NCI-H2081 treated with DMSO at 0.1 percent for 48 hours (cell line): ENCODE measurements at places on chromosomes 11 and 22.

DNA sequence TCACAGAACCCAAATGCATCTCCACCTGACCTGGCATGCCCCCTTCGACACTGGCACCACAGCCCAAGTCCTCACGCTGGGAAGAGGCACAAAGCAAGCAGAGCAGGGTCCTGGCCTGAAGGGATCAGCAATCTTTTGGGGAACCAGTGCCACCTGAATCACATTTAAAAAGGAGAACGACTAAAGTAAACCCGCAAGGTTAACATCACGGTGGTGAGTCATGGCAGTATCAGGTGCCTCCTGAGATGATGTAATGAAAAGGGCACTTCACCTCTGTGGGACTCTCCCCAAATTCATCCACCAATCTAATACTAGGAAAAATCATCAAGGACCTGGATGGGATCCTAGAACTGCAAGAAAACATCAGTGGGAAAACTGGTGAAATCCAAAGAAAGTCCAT lies 44.9 kb downstream of the PACSIN2 start:
- DNase-seq = no peak

- DNase-seq = no peak
Observed at GRCh38 chr11:107263844-107264563, 193.6 kb downstream of the CWF19L2 start.

- DNase-seq = no peak
Observed at GRCh38 chr22:38775656-38776055, 18.3 kb downstream of the DNAL4 start.

- DNase-seq = no peak
Observed at GRCh38 chr11:114061048-114061680, 1.7 kb downstream of the ZBTB16 start.

DNA sequence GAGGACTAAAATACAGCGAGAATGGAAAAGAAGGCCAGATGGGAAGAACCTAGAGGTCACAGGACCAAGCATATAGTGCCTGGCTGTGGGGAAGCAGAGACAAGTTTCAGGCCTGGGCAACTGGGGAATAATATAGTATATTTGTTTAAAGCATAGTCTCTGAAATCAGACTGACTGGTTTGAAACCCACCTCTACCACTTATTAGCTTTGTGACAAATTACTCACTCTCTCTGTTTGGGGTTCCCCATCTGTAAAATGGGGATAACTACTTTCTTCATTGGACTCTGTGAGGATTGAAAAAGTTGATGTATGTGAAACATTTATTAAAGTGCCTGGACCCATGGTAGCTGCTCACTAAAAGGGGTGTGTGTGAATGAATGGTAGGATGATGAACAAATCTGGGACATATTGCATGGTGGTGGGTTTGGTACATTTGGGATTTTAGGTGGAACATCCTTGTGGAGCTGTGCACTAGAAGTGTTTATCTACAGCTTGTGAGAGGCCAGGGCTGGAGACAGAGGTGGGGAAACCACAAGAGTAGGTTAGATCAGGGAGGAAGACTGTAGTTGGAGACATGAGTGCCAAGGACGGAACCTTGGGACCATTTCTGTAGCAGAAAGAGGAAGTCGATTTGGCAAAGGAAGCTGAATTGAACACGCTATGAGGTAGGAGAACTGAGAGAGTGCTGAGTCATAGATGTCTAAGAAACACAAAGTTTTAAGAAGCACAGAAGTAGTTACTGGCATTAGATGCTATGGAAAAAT lies 52.6 kb downstream of the SWAP70 start:
- DNase-seq = no peak

DNA sequence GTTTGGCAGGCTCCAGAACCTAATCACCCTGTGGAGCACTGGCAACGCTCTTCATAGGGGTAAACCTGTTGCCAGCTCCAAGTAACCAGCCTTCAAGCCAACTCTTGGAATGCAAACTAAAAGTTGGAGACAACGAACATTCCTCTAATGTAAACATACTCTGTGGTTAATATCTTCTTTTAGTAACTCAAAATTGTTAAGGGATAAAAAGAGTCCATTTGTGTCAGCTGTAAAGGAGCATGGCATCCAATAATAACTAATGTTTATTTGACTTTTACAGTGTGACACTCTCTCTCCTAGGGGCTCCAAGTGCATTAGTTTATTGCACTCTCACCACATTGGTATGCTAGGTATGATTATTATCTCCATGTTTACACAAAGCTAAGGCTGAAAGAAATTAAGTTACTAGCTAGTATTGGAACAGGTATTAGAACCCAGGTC lies 31.0 kb upstream of the AMOTL1 start:
- DNase-seq = no peak

GRCh38 chr11:31233425-31233824 lies 136.1 kb downstream of the DCDC1 start:
- DNase-seq = no peak

- no peak for DNase-seq
Observed at GRCh38 chr11:94593030-94593429, 25.9 kb downstream of the PIWIL4 start.

DNA sequence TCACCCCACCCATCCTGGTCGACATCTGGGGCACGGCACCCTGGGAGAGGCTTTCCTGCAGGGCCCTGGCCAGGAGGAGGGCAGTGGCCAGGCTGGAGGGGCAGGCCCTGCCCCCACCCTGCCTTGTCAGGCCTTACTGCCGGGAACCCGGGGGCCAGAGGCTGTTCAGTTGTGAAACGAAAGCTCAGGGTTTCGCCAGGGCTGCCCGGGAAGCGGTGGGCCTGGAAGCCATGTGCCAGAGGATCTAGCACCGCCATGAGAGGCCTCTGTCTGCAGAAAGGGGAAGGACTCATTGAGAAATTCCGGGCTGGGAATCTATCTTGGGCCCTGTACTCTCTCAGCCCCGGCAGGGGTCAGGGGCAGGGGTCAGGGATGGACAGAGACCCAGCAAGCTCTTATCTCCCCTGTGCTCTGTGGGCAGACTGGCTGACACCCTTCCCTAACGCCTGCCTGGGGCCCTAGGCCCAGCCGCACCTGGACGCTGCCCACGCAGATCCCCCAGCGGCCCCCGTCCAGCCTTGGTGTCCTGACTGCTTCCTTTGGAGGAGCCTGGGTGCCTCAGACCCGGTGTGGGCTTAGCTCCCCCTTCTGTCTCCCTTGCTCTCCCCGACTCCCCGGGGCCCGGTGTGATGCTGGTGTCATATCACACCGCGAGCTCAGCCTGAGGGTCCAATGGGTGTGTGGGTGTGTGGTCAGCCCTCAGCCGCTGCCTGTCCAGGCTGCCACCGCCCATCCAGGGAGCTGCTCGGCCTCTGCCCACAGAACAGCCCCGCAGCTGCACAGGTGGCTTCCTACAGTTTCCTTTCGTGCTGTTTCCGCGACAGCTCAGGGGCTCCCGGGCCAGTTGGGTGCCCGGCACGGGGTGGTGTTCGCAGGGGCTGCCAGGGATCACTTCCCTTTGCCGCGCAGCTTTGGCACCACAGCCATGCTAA lies 6.5 kb downstream of the PIM3 start:
- no peak for DNase-seq

DNA sequence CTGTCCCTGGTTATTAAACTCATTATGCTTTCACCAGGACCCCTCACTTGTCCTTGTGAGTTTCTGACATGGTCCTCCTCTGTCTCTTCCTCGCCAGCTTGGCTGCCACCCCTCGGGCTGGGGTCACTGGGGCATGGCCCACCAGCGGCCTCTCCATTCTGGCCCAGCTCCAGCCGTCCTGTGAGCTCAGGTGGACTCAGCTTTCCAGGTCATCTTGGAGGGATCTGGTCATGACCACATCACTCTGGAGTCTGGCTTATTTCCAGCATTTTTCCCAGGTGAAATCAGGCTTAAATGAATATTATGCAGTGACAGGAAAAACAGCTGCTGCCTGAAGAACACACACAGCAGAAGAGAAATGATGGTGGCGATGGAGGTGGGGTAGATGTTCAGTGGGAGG lies 224.5 kb downstream of the ADAMTS15 start:
- DNase-seq = no peak

DNA sequence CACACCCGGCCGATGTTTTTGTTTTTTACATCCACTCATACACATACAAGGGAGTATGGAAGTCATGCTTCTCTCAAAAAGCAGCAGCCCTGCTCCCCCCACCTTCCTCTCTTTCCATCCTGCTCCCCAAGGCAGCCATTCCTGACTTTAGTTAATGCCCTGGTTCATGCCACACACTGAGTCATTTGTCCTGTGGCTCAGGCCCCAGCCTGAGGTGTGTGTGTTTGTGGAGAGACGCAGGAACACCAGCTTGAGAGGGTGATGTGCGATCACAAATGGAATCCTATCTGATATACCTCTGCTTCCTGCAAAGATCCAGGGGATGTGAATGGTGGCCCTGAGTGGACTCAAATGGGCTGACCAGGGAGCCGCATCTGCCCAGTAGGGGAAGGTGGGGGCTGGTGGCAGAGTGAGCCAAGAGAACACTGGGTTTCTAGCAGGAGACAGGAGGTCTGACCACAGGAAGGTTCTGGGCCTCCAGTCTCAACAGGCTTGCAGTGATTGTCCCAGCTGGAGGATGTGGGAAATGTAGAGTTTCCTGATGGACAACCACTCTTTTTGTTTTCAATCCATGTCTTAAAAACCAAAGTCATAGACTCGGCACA lies 86.7 kb downstream of the OSBP2 start:
- DNase-seq = no peak

- DNase-seq = no peak
Observed at GRCh38 chr22:41302811-41303210, 1.5 kb downstream of the ZC3H7B start.

DNA sequence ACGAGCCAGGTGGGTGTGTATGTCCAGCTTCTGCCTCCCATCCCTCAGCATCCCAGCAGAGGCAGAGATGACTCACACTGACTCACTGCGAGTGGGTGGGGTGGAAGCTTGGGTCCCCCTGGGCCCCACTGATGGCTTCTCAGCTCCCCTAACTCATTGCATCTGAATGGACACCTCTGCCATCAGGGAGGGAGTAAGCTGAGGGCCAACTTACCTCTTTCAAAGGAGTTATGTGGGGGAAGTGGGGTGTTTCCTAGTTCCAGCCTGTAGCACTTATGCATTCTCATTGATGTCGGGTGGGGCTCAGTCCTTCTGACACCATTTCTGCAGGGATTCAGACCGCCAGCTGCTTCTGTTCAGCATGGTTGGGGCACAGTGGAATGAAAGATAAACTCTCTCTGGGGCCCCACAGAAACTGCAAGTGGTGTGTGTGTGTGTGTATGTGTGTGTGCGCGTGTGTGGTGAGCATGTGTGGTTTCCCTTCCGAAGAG lies 1425.8 kb downstream of the TBC1D22A start:
- no peak for DNase-seq

DNA sequence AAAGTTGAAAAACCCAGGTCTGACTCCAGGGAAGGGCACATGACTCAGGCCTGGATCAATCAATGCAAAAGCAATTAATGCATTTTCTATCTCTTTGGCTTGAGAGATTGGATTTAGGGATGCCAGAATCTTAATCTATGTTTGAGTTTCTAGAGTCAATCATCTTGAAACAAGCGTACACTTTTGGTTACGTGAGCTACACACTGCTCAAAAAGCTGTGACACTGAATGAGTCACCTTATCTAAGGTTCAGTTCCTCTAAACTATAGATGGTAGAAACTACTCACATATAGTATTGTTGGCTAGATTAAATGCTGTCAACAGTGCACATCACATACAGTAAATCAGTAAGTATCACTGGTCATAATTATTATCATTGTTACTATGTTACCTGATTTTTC lies 24.2 kb downstream of the MRE11 start:
- DNase-seq = no peak

DNA sequence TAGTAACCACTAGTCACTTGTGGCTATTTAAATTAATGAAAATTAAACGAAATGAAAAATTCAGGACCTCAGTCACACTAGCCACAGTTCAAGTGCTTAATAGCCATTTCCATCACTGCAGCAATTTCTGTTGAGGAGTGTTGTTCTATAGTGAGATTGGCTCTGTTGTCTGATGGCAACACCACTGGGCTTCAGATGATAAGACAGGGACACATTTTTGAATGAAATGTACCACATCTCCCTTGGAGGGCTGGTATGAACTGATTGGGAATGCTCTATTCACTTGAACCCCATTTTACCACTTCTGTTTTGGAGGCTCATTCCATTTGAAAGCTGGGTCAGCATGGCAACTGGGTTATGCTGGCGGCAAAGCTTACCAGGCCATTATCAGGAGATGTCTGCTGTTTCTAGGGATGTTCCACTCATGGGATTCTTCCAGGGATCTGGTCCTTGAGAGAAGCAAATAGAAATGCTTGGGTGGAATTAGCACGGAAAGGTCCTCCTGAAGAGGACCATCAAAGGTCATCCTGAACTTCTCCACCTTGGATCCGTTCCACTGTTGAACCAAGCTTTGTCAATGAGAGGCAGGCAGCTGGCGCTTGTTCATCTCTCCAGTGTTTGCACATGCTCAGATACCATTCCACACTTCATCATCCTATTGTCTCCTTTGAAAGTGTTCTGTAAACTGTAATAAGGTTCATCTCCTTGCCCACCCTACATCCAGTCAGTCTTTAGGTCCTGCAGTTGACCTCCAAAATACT lies 7.6 kb downstream of the AMOTL1 start:
- no peak for DNase-seq

GRCh38 chr22:29992341-29993275 lies 87.7 kb upstream of the HORMAD2 start:
- no peak for DNase-seq

GRCh38 chr11:47248304-47248663 lies 330 bp downstream of the ACP2 start:
- no peak for DNase-seq

GRCh38 chr11:119511614-119512306 lies 88.8 kb upstream of the THY1 start:
- no peak for DNase-seq

- DNase-seq = no peak
Observed at GRCh38 chr11:64165481-64165841, 452 bp downstream of the MACROD1 start.

DNA sequence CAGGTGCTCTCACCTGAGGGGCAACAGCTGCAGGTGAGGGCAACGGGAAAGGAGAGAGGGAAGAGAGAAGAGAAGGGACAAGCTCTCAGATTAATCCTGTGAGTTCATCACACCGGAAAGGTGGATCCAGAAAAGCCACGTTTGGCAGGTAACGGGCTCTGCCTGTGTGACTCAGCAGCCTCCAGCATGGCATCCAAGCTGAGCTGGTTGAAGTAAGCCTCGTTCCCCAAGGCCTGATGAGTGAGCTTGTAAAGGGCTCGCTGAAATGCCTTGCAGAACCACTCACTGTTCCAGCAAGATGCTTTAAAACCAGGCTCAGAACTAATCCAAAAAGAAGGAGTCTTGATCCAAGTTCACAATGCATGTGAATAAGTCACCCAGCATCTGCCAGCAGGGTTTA lies 206.9 kb upstream of the TMEM45B start:
- no peak for DNase-seq

GRCh38 chr11:2464451-2465165 lies 19.8 kb downstream of the KCNQ1 start:
- DNase-seq = no peak

- no peak for DNase-seq
Observed at GRCh38 chr22:25176175-25176574, 23.5 kb upstream of the CRYBB3 start.

DNA sequence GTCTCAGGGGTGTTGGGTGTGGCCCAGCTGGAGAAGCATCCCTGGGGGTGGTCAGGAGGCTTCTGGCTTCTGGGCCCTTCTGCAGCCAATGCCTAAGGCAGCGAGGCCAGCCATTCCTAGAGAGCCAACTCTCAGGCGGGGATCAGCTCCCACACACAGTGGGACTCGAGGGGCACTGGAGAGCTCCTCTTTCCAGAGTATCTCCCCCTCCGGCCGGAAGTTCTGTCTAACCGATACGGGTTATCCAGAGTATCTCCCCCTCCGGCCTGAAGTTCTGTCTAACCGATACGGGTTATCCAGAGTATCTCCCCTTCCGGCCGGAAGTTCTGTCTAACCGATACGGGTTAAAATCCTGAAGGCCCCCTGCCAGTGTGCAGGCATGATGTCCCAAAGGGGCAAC lies 71.2 kb upstream of the B3GAT1 start:
- no peak for DNase-seq
